M059J (cell line): ENCODE measurements at places on chromosomes 16 and 17. TPM values are rescaled to one million over a fixed set of nuclear protein-coding genes. Genes with fewer than 3 reads are reported as not detected.

Gene ITGA2B
- 0.07 and 0.25 TPM in 2 replicates for total RNA-seq

Gene ELMO3
- total RNA-seq, result 0.62 and 1.2 TPM in 2 replicates

Gene ANKRD40CL
- total RNA-seq, result not detected in 2 replicates

Gene ITGB4
- 4.8 and 8.0 TPM in 2 replicates for total RNA-seq

Gene TMEM114
- not detected in 2 replicates for total RNA-seq

Gene NGFR
- total RNA-seq, result 0.39 and 0.62 TPM in 2 replicates

Gene OTOA
- not detected in 2 replicates for total RNA-seq

DNA sequence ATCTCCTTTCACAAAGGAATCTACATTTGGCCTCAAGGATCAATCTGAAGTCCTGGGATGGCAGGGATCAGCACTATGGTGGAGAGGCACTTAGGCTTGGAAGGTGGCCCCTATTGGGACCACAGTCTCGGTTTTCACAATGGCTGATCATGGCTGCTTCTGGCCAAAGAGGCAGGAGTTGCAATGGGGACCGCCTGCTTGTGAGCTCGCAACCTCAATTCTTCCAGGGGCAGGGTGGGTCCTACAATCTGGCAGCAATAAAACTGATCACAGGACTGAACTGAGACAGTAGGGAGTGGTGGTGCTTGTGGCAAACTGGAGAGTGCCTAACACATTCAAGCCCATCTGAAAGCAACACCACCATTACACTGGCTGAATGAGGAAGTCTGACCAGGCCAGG lies 83.1 kb downstream of the NETO2 start:
- no peak for DNase-seq

GRCh38 chr16:55685973-55686372 lies 30.2 kb downstream of the SLC6A2 start:
- no peak for DNase-seq

- DNase-seq, result no peak
These were observed 22.1 kb upstream of the KDM8 start for GRCh38 chr16:27181019-27181790.

GRCh38 chr17:68401288-68401687 lies 56.0 kb downstream of the WIPI1 start:
- no peak for DNase-seq

DNA sequence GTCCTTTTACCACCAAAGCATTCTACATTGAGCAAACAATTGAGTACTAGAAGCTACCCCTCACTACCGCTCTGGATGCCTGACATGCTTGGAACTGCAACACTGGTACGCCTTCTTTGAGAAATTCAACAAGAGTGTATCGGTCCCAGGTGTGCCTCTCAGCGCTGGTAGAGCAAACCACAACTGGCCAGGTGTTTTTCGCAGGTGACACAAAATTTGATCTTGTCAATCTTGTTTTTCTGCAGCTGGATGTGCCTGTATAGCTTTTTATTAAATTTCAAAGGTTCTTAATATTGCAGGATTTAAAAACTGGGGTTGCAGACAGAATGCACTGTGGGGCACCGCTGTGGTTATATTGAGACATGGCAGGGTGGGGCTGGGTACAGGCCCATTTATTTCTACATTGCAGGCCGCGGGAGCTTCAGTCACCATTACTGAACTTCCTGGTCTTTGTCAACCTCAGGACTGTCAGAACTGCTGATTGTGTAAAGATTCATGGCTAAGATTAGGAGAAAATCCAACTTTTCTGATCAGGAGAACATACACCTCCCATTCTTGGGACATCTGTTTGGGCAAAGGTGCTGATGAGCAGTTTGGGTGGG lies 4.5 kb upstream of the SNX20 start:
- no peak for DNase-seq

- no peak for DNase-seq
These were observed 34.6 kb downstream of the GRIN2C start for GRCh38 chr17:74824961-74825627.

- peak; percentile 42 for DNase-seq
These were observed 21.8 kb downstream of the CACNA1H start for GRCh38 chr16:1174477-1175357.

DNA sequence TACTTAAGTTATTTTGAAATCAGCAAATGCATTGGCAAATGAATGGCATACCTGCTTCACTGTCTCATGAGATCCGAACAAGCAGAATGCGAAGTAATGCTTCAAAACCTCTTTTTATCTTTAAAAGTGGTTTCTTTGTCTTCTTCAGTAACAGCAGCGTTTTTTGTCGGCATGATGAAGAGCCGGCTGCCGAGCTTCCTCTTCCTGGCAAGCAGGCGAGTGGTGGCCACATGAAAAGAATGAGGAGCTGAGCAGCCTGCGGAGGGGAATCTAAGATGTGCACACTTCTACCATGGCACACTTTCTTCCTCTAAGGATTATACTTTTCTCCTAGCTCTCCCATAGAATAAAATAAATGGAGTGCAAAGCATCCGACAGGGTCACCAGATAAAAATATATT lies 42.4 kb upstream of the AKTIP start:
- DNase-seq, result no peak

- DNase-seq, result no peak
These were observed 279.0 kb downstream of the SOX9 start for GRCh38 chr17:72399608-72400487.

GRCh38 chr17:78992542-78993212 lies 13.0 kb upstream of the LGALS3BP start:
- no peak for DNase-seq

DNA sequence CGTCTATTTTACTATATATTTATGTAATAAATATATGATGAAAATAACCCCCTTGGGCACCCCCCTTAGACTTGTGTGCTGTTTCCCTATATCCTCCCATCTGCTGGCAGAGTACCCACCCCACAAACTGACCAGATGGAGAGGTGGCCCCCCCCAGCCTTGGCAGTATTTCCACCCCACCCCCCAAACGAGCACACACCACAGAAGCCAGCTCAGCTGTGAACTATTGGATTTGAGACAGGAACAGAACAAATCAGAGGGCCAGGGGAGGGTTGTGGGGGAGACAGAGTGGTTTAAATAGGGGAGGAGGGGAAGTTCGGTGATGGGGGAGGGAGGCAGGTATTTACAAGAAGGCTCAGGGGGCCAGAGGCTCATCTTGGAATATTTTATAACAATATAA lies 7.8 kb downstream of the NR1D1 start:
- DNase-seq, result no peak

DNA sequence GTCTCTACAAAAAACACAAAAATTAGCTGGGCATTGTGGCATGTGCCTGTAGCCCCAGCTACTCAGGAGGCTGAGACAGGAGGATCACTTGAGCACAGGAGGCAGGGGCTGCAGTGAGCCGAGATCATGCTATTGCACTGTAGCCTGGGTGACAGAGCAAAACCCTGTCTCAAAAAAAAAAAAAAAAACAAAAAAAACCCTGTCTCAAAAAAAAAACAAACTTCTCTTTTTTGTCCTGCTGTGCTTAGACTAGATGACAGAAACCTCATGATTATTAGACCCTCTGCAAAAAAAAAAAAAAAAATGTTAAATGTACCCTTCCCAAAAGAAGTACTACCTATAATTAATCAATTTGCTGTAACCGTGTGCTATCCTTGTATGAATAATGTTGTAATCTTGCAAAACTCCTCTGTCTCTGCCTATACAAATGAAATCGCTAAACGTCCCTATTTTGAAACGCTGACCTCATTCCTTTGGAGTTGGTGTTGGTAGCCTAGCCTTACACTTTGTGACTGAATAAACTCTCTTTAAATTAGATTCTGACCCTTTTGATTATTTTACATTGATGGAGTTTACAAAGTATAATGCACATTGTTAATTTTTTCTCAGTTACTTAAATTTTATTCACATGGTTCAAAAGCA lies 13.6 kb upstream of the DHRS7B start:
- no peak for DNase-seq

DNA sequence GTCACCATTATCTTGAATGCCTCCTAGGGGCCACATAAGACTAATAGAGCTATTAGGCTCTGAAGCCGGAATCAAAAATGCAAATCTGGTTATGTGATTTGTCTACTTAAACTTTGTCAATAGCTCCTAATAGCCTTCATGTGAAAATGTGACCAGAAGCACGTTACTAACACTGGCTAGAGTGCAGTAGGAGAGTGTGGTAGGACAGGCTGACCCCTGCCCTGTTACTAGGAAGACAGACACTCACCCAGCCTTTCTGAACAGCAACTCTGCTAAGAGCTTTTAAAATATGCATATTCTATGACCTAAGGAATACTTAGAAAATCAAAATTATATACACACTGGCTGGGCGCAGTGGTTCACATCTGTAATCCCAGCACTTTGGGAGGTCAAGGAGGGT lies 26.3 kb downstream of the CENPV start:
- DNase-seq, result no peak

DNA sequence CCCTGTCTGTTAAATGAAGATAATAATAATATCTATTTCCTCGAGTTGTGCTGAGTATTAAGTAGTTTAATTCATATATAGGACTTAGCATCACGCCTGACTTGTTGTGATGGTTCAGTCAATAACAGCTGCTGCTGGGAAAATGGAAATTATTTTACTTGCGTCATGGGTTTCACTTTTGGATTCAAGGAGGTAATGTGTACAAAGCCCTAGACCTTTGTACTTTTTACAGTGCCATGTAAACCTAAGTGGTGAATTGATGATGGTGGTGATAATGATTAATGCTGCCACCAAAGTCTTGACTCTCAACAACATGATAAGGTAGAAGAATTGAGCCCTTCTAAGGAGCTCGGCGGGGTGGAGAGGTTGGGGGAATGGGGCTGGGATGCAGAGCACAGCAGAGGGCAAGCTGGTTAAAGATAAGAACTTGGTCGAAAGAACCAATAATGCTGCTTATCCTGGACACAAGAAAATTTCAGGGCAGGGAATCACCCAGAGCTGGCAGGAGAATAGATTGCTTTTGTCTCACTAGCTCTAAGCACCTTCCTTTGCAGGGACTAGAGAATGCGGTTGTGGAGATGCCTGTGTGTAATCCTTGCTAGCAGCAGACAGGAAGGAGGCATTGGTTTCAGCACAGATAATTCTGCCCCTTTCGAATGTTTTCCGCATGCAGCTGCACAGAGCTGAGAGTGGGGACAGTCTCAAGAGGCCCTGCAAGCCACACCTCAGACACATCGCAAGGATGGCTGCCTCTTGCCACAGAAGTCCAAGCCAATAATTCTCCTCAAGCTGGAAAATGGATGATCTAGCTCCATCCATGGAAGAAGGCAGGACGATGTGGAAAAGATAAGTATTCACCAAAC lies 187.1 kb downstream of the TMEM114 start:
- DNase-seq, result no peak

DNA sequence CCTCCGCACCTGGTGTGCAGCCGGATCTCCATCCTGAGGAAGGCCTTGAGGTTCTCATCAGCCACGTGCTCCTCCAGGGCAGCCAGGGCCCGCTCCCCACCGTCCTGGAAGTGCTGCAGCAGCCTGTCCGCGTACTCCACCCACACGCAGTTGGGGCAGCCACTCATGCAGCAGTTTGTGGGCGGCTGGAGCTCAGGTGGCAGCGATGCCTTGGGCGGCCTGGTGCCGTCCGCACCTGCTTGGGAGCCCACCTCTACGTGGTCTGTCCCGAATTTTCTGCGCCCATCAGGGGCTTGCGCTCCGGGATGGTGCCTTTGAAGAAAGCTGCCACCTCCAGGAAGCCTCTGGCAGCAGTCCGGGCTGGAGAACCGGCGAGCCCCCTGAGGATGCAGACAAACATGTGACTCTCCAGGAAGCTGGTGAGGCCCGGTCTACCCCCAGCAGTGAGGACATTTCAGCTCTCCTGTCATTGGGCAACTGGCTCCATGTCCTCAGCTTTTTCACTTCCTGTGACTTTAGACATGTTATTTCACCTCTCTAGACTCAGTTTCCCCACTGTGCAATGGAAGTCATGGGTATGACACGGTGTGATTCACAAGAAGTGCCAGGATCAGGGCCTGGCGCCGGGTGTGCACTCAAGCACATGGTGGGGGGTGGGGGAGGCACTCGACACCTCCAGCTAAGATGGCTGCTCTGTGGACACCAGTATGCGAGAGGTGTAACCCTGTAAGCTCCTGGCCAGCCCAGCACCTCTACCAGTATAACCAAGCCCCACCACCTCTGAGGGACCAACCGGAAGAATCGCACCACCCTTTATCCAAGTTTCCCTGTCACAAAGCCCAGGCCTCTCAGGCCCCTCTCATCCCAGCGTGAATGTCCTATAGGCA lies 957 bp downstream of the OXLD1 start:
- DNase-seq, result peak; percentile 18

GRCh38 chr16:53773150-53773846 lies 69.3 kb downstream of the FTO start:
- DNase-seq, result peak; percentile 87

DNA sequence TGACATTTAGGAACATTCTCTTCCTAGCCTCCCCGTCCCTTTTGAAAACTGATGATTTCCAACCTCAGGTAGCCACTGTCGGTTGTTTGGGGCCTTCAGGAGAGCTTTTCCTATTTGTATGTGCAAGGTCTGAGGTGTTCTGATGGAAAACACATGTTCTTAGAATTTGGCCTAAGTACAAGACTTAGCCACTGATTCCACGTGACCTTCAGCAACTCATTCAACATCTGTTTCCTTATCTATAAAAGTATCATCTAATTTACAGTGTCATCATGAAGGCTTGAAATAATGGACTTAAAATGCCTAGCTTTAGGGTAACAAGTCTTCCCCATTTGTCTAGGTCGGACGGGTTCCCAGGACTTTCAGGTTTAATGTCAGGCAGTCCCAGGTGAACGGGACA lies 259.3 kb downstream of the SOX9 start:
- DNase-seq, result no peak

GRCh38 chr17:33596899-33597298 lies 303.8 kb upstream of the ASIC2 start:
- no peak for DNase-seq

GRCh38 chr17:61157246-61157886 lies 242.3 kb upstream of the TBX2 start:
- DNase-seq, result peak; percentile 55

GRCh38 chr16:2090777-2091546 lies 43.2 kb downstream of the TSC2 start:
- no peak for DNase-seq

GRCh38 chr17:82910041-82910481 lies 70.2 kb upstream of the ZNF750 start:
- DNase-seq, result no peak

DNA sequence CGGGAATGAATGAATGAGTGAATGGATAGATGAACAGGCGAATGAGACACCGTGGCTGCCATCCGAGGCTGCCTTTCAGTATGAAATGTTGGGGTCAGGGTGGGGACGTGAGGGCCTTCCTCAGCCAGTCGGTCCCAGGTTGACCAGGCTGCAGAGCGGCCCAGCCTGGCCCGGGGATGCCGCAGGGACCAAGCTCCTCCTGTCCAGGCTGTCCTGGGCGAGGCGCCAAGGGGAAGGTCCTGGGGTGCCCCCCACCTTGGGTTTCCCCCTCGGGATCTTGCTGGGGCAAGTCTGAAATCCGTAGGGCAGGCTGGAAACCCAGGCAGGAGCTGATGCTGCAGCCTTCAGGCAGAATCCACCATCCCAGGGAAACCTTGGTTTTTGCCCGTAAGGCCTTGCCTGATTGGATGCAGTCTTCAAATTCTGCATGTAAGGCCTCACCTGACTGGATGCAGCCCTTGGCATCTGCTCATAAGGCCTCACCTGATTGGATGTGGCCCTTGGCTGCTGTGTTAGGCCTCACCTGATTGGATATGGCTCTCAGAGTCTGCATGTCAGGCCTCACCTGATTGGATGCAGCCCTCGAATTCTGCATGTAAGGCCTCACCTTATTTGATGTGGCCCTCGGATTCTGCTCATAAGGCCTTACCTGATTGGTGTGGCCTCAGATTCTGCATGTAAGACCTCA lies 61.7 kb upstream of the ZNF469 start:
- DNase-seq, result no peak
